ENCODE measurements at places on chromosomes 5 and 9. TPM values are rescaled to one million over a fixed set of nuclear protein-coding genes. Genes with fewer than 3 reads are reported as not detected.
A peak's percentile ranks its signal among the peaks of the same experiment; 100 is the strongest.

GRCh38 chr5:141694479-141694878 is 12.4 kb upstream of the ARAP3 start:
- DNase-seq, result no peak
- H3K4me1 ChIP-seq, result peaks cover 26% of the 10 kb centered on the region
- no peaks in the 10 kb centered on the region for H3K36me3 ChIP-seq
- no peak overlapping the region for H3K4me3 ChIP-seq
- peaks cover 14% of the 10 kb centered on the region for H3K27me3 ChIP-seq
- H3K27ac ChIP-seq, result no peak overlapping the region

DNA sequence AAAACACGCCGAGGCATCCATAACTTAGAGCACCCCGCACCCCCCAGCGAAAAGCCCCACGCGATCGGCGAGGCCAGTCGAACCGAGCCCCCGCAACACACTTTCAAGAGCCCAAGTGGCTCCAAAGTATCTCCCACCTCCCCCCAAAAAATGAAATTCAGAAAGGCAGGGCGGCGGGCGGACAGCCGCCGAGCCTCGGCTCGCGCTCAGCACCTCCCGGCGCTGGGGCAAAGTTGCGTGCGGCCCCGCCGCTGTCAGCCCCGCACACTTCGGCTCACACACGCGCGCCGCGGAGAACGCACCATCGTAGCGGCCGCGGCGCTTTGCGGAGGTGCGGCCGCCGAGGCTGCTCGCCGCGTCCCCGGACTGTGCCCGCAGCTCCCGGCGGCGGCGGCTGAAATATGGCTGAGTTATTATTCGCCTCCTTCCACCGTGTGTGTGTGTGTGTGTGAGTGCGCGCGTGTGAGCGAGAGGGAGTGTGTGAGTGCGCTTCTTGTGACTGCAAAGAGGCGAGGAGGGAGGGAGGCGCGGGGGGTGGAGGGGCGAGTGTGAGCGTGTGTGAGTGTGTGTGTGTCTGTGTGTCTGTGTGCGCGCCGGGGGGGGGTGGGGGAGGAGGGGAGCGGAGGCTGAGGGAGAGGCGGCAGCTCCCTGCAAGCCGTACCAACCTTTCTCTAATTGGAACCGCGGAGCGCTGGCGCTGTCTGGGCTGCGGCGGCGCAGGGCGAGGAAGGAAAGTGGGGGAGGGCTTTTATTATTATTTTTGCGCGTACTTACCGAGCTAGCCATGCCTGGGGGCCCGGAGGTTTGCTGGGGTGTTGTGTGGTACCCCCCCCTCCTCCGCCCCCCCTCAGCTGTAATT is 599 bp downstream of the MLLT3 start:
- peaks cover 47% of the 10 kb centered on the region for H3K4me1 ChIP-seq
- peak overlapping the region; percentile 85 for H3K27ac ChIP-seq
- H3K27me3 ChIP-seq, result peaks cover 36% of the 10 kb centered on the region

The KLF4 gene
- total RNA-seq, result not detected

- no peak for DNase-seq
- H3K4me1 ChIP-seq, result peaks cover 11% of the 10 kb centered on the region
- no peak overlapping the region for H3K27ac ChIP-seq
- no peaks in the 10 kb centered on the region for H3K36me3 ChIP-seq
- no peaks in the 10 kb centered on the region for H3K27me3 ChIP-seq
These were observed 65.6 kb downstream of the FOCAD start for GRCh38 chr9:20749496-20750198.

GRCh38 chr9:76561900-76562299 is 102.9 kb downstream of the GCNT1 start:
- peak overlapping the region; percentile 22 for H3K27ac ChIP-seq
- H3K36me3 ChIP-seq, result no peaks in the 10 kb centered on the region
- no peak for DNase-seq
- H3K27me3 ChIP-seq, result no peaks in the 10 kb centered on the region
- H3K4me1 ChIP-seq, result peaks cover 26% of the 10 kb centered on the region
- no peak overlapping the region for H3K4me3 ChIP-seq

The SLC9A3 gene
- 1.7 TPM for total RNA-seq

DNA sequence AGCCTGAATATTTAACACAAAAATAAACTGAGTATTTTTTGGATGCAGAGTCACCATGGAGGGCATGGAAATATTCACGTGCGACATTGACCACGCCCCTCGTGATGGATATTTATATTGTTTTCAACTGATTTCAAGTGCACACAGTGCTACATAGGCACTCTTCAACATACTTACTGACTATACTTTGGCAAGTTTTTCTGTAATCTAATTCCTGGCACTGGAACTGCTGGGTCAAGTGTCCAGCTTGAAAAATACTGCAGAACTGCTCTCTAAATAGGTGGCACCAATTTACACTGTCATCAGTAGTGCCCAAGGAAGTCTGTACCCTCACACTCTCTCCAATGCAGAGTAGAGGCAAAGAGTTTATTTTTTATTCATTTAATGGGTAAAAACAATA is 65.1 kb downstream of the FBN2 start:
- no peaks in the 10 kb centered on the region for H3K4me1 ChIP-seq
- H3K4me3 ChIP-seq, result no peak overlapping the region
- H3K27me3 ChIP-seq, result no peaks in the 10 kb centered on the region
- H3K36me3 ChIP-seq, result peaks cover 14% of the 10 kb centered on the region

The GRXCR2 gene
- total RNA-seq, result not detected

GRCh38 chr5:151448038-151448985 is 909 bp downstream of the SLC36A1 start:
- no peaks in the 10 kb centered on the region for H3K36me3 ChIP-seq
- H3K4me1 ChIP-seq, result peaks cover 21% of the 10 kb centered on the region
- H3K27ac ChIP-seq, result peak overlapping the region; percentile 98
- peak; percentile 4 for DNase-seq
- H3K4me3 ChIP-seq, result peak overlapping the region; percentile 94

GRCh38 chr5:60205071-60205470 is 311.5 kb upstream of the PDE4D start:
- H3K4me3 ChIP-seq, result no peak overlapping the region
- DNase-seq, result no peak
- no peak overlapping the region for H3K27ac ChIP-seq
- no peaks in the 10 kb centered on the region for H3K27me3 ChIP-seq

DNA sequence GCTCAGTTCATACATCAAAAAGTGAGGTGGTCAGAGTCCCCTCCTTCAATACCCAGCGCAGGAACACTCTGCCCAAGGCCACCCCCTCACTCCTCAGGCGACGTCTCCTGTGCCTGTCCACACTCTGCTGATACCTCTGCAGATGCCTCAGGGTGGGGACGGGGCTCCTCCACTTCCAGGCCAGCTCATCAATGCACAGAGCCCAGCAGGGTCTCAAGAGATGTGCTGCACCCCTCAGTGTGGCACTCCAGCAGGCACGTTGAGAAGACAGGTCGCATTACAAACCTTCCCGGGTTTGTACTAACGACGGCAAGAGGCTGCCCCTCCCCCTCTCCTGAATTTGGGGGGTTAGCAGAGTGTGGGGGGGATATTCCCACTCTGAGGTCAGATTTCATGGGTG is 128.5 kb downstream of the ZNF354C start:
- no peak overlapping the region for H3K4me3 ChIP-seq
- H3K4me1 ChIP-seq, result peaks cover 20% of the 10 kb centered on the region
- no peaks in the 10 kb centered on the region for H3K27me3 ChIP-seq
- no peaks in the 10 kb centered on the region for H3K36me3 ChIP-seq
- no peak for DNase-seq
- no peak overlapping the region for H3K27ac ChIP-seq

DNA sequence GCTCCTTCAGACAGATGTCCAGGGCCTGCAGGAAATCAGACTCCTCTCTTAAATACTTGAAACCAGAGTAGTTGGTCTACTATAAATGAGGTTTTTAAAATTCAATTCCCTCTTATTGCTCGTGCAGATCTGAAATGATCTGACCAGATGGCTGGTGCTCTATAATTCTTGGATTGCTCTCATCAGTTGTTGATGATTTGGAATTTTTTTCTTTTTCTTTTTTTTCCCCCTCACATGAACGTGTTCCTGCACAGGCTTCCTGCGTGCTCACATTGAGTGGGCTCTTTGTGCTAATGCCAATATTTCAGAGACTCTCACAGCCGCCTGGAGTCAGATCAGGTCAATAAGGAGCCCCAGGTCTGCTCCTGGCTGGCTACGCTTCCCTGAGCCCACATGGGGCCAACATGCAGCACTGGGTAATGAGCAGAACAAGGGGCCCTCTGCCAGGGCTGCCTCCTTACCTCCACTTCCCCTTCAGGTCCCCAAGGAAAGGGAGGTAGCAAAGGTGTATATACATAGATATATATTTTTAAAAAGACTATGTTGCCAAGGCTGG is 82.0 kb downstream of the SIL1 start:
- no peak for DNase-seq
- no peak overlapping the region for H3K27ac ChIP-seq
- H3K4me3 ChIP-seq, result no peak overlapping the region
- H3K36me3 ChIP-seq, result peaks cover 7% of the 10 kb centered on the region
- no peaks in the 10 kb centered on the region for H3K4me1 ChIP-seq
- no peaks in the 10 kb centered on the region for H3K27me3 ChIP-seq

- no peak overlapping the region for H3K4me3 ChIP-seq
- peaks cover 17% of the 10 kb centered on the region for H3K4me1 ChIP-seq
- no peak for DNase-seq
These were observed 13.3 kb downstream of the ITGA2 start for GRCh38 chr5:53002491-53002890.

GRCh38 chr5:42005561-42006153 is 80.6 kb downstream of the FBXO4 start:
- H3K27ac ChIP-seq, result no peak overlapping the region
- no peaks in the 10 kb centered on the region for H3K36me3 ChIP-seq
- DNase-seq, result no peak
- no peaks in the 10 kb centered on the region for H3K4me1 ChIP-seq
- H3K4me3 ChIP-seq, result no peak overlapping the region
- H3K27me3 ChIP-seq, result no peaks in the 10 kb centered on the region

The BAAT gene
- total RNA-seq, result 0.16 TPM

DNA sequence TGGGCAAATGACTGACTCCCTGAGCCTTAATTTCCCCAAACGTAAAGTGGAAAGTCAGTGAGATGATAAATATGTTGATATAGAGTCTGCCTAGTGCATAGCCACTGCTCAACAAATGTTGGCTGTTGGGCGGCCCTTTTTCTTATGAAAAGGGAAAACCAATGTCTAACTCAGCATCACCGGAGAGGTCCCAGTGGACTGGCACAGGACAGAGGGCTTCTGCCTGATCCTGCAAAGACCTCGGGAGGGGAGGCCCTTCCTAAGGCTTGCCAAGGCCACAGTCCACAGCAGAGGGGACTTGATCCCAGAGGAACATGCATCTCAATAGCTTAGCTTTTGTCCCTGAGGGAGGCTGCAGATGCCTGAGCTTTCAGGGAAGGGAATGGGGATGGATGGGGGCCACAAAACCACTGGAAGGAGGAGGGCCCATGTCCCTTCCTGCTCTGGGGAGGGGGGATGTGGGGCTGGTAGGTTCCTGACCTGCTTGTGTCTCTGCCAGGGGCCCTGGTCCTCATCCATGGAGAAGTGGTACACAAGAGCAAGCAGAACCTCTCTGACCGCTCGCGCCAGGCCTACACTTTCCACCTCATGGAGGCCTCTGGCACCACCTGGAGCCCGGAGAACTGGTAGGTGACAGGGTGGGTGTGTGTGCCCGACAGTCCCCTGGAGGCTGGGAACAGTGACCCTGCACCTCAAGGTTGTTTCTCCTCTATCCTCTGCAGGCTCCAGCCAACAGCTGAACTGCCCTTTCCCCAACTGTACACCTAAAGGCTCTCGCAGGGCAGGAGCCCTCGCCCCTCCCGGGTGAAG is 6.3 kb downstream of the DOLK start:
- peak overlapping the region; percentile 78 for H3K27ac ChIP-seq
- DNase-seq, result no peak
- peak overlapping the region; percentile 59 for H3K4me3 ChIP-seq

The ANKS6 gene
- total RNA-seq, result 30.9 TPM

DNA sequence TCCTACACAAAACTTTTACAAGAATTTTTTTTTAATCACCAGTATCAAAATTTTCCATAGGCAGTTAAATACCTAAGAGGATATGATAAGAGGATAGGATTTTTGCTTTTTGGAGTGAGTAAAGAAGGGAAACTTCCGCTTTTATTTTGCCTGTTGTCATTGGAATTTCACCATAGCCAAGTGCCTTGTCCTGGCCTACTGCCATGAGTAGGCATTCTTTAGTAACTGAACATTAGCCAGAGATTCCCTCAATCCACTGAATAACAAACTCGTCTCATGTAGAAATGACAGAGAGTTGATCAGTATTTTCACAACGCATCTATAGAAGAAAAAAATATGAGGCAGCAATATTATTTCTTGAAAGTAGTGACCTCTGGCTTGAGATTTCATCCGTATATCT is 289.6 kb upstream of the ADAMTSL1 start:
- DNase-seq, result no peak
- H3K36me3 ChIP-seq, result peaks cover under 1% of the 10 kb centered on the region
- H3K27ac ChIP-seq, result no peak overlapping the region
- H3K4me1 ChIP-seq, result no peaks in the 10 kb centered on the region

The TMEM215 gene
- total RNA-seq, result 0.57 TPM

The MEGF10 gene
- total RNA-seq, result 96.1 TPM

DNA sequence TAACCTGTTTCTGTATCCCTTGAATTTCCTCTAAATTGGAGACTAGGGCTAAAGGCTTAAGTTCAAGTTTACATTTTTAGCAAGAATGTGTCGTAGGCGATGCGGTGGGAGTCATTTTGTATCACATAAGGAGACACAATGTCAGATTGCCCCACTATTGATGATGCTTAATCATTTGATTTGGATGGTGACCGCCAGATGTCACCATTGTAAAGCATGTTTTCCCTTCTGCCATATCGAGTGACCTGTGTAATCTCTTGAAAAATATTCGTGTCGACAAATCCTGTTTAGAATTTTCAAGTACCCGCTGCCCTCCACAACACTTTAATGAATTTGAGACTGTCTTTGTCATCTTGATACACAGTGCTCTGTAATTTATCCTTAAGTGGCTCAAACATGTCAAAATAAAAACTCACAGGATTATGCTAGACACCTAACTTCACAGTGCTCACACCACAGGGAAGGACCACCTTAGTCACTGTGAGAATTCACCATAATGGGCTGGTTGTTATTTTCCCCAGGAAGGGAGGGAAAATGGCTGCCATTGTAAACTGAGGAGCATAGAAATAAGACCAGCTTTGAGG is 34.5 kb upstream of the SLC46A2 start:
- no peak overlapping the region for H3K4me3 ChIP-seq
- H3K36me3 ChIP-seq, result no peaks in the 10 kb centered on the region
- no peak overlapping the region for H3K27ac ChIP-seq
- DNase-seq, result peak; percentile 28
- peaks cover 47% of the 10 kb centered on the region for H3K27me3 ChIP-seq

The SHC3 gene
- 17.7 TPM for total RNA-seq

The CCL27 gene
- 0.86 TPM for total RNA-seq

GRCh38 chr5:2492476-2492875 is 259.0 kb downstream of the IRX2 start:
- no peaks in the 10 kb centered on the region for H3K27me3 ChIP-seq
- peaks cover 2% of the 10 kb centered on the region for H3K4me1 ChIP-seq
- no peak overlapping the region for H3K4me3 ChIP-seq
- no peak for DNase-seq
- no peaks in the 10 kb centered on the region for H3K36me3 ChIP-seq
